ENCODE measurements at places on chromosomes 2 and 18.

DNA sequence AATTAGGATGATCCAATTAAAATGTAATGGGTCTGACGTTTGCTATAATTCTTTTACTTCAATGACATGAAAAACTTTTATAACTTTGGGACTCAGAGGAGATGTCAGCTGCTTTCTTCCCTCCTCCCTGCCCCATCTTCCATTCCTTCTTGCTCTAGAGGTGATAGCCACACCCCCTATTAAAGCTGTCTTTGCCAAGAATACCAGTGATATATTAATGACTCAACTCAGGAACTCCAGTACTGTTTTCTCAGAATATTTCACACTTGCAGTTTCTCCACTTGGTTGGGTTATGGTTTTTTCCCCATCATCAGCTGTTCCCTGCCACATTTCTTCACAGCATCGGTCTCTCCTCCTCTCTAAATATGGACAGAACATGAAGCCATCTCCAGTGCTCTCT is 184.0 kb downstream of the KCNE4 start:
- no peak for DNase-seq

- DNase-seq, result no peak
Observed at GRCh38 chr2:127177617-127178263, 42.4 kb downstream of the CYP27C1 start.

DNA sequence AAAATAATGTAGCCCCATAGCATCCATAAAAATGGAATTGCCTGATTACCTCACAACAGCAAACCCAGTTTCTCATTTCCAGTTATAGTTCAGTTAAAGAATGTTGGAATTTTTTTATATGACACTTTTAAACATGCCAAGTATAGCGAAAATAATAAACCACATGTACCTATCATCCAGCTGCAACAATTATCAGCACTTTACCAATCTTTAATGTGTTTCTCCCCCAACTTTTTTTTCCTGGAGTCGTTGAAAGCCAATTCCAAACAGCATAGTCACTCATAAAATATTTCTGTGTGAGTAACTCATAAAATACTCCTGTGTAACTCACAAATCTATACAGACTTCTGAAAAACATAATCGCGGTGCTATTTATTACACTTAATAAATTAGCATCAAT is 38.1 kb downstream of the SMAD4 start:
- DNase-seq, result no peak

DNA sequence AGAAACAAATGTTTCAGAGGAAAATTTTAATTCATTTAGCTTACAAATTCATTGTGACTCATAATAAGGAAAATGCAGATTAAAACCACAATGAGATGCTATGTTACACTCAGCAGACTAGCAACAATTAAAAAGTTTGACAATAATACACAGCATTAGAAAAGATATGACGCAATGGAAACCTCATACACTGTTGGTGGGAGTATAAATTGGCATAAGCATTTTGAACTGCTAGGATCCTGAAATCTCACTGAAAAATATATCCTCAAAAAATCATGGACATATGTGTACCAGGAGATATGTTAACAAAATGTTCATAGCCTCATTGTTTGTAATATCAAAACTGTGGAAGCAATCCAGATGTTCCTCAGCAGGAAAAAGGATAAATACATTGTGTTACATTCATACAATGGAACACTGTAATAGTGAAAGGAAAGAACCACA is 13.7 kb downstream of the CALCRL start:
- peak; percentile 59 for DNase-seq

- DNase-seq, result no peak
Observed at GRCh38 chr18:40867459-40867858, 1087.6 kb upstream of the PIK3C3 start.

DNA sequence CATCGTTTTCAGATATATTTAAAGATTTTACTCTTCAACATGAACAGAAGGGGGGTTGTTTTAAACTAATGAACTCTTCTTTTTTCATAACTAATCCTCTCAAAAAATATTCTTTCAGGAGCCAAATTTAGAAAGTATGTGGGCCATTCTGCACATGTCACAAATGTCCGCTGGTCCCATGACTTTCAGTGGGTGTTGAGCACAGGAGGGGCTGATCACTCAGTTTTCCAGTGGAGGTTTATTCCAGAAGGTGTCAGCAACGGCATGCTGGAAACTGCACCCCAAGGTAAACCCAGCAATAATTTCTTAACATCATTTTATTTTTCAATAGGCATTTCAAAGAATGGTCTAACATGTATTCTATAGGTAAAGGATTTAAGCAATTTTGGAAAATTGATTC is 136.0 kb downstream of the EML6 start:
- no peak for DNase-seq

GRCh38 chr2:127968610-127969339 is 59.1 kb downstream of the SAP130 start:
- DNase-seq, result peak; percentile 48
